Thoracic aorta (tissue), 2 donors: ENCODE measurements at places on chromosomes 4 and X.

GRCh38 chr4:161929956-161930355 is 233.8 kb downstream of the FSTL5 start:
- DNase-seq = no peak

DNA sequence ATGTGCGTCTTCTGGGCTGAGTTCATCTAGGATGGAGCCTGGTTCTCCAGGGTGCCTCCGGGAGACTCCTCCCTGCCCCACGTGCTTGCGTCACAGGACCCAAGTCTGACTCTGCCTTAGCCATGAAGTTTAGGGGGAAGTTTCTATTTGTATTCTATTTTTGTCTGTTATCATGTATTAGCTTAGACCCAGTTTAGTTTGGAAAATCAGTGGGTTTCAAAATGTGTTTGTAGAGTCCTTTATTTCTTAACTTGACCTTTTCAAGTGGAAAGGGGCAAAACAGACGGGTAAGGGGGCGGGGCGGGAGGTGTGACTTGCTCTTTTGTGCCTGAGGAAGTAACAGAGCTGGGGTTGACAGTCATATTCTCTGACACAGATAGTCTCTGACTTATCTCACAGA is 86.0 kb downstream of the HTT start:
- DNase-seq = no peak

DNA sequence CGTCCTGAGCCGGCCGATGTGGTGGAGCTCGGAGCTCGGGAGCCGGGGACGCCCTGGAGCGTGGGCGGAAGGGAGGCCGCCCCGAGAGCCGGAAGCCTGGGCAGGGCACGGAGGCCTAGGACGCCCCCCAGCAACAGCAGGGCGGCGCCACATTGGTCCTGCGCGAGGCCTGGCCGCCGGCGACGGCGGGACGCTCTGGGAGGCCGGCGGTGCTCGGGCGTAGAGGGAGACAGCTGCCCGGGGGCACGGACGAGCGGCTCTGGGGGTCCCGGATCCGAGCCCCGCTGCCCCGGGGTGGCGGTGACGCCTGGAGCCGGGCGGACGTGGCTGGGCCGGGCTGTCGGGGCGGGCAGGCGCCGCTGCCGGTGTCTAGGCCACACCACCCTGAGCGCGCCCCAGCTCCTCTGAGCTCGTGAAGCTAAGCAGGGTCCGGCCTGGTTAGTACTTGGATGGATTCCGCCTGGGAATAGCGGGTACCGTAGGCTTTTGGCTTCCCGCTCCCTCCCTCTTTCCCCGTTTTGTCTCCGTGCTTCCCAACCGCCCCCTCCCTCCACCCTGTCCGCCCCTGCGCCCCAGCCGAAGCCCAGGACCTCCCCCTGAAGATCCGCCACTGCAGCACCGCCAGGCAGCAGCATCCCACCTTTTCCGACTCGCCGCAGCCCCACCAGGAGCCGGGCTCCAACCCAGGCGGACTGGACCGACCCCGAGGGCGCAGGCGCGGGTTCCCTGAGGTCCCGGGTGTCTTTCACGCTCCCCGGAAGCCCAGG is 12.1 kb downstream of the FRG2 start:
- DNase-seq = no peak

DNA sequence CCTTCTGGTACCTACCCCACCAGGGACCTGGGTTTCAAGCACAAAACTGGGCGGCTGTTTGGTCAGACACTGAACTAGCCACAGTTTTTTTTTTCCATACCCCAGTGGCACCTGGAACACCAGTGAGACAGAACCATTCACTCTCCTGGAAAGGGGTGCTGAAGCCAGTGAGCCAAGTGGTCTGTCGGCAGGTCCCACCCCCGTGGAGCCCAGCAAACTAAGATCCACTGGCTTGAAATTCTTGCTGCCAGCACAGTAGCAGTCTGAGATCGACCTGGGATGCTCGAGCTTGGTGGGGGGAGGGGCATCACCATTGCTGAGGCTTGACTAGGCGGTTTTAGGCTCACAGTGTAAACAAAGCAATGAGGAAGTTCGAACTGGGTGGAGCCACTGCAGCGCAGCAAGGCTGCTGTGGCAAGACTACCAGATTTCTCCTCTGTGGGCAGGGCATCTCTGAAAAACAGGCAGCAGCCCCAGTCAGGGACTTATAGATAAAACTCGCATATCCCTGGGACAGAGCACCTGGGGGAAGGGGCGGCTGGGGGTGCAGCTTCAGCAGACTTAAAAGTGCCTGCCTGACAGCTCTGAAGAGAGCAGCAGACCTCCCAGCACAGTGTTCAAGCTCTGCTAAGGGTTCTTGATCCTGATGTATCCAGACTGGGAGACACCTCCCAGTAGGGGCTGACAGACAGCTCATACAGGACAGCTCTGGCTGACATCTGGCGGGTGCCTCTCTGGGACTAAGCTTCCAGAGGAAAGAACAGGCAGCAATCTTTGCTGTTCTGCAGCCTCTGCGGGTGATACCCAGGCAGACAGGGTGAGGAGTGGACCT is 223.0 kb downstream of the COX18 start:
- no peak for DNase-seq

- no peak for DNase-seq
Observed at GRCh38 chr4:41452484-41453225, 85.3 kb upstream of the LIMCH1 start.

- no peak for DNase-seq
Observed at GRCh38 chrX:130771230-130771629, 131.8 kb downstream of the ENOX2 start.
